HepG2 (cell line): ENCODE measurements at places on chromosomes 7 and 10.

GRCh38 chr7:50266635-50267386 lies 37.7 kb upstream of the IKZF1 start:
- no peak for DNase-seq

DNA sequence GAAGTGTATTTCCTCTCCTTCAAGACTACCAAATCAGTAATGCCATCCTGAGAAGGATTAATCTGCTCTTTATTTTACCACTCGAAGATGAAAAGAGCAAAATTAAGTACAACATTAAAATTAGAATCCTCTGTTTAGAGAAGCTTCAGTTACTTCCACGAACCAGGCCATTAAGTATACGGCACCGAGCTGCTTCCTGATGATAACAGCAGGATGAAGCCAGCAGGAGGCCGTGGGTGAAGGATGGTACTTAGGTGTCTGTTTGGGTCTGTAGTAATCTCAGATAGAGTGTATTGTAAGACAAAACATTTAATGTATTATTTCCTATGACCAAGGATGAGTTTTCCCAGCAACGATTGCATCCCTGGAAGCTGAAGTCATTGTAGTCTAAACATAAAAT lies 362.8 kb downstream of the SFMBT2 start:
- no peak for DNase-seq

- DNase-seq, result no peak
Measured at GRCh38 chr7:51340936-51341335, 24.3 kb upstream of the COBL start.

DNA sequence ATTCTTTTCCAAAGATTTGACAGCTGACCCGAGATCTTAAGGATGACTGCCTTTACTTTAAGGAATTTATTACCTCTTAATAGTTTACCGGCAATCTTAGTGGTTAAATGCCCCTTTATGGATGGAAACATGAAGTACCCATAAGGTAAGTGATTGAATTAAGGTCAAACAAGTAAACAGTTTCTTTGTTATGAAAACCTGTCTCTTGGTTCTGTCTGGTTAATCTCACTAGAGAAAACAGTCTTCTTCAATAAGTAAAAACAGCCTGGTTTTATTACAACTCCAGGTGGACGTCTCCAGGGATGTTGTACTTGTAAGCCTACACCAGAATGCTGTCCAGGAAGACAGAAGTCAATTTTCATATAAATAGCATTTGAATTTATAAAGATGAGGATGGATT lies 161.8 kb upstream of the MTPN start:
- no peak for DNase-seq

GRCh38 chr7:92669616-92670165 lies 79.5 kb upstream of the FAM133B start:
- no peak for DNase-seq

- no peak for DNase-seq
Measured at GRCh38 chr7:143429770-143430698, 13.2 kb upstream of the TAS2R60 start.

DNA sequence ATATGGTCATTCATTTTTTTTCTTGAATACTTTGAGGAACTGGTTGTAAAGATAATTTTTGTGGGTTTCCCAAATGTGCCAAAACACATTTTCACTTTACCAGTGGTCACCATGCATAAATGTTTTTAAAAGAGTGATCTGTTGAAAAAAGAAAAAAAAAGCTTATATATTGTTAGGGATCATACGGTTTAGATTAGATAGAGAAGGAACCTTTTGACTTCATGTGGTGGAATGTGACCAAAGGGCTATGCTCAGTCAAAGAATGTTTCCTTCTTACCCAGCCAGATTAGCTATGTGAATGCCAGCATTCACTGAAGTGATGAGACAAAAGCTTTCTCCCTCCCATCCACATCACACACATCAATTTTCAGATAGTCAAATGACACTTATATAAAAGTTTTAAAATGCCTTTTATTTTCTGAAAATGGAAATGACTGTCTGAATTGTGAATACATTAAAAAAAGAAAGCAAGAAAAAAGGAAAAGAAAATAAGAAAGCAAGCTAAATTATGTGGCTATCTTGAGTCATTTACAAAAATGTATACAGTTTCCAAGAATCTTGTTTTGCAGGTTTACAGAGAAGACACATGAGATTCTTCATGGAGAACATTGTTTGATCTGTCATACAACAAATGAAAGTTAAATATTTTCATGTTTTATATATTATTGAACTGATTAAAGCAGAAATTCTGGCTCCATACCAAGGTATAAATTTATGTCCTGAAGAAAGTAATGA lies 8.6 kb upstream of the CPED1 start:
- DNase-seq, result no peak

DNA sequence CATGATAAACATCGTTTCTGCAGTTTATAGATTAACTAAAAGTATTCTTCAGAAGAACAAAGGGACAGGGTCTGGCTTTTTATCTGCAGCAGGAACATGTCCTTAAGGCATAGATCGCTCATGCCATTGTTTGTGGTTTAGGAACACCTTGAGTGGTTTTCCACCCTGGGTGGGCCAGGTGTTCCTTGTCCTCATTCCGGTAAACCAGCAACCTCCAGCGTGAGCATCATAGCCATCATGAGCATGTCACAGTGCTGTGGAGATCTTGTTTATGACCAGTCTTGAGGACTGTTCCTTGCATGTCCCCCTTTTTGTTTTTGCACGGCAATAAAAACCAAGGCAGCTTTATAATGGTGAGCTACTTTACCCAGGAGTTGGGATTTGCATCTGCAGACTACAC lies 33.9 kb downstream of the STOX1 start:
- no peak for DNase-seq

- no peak for DNase-seq
Measured at GRCh38 chr7:11141541-11141940, 167.9 kb downstream of the PHF14 start.

- no peak for DNase-seq
Measured at GRCh38 chr10:61992059-61992460, 90.6 kb downstream of the ARID5B start.

- DNase-seq, result no peak
Measured at GRCh38 chr10:97974526-97975525, 55.6 kb downstream of the CRTAC1 start.

DNA sequence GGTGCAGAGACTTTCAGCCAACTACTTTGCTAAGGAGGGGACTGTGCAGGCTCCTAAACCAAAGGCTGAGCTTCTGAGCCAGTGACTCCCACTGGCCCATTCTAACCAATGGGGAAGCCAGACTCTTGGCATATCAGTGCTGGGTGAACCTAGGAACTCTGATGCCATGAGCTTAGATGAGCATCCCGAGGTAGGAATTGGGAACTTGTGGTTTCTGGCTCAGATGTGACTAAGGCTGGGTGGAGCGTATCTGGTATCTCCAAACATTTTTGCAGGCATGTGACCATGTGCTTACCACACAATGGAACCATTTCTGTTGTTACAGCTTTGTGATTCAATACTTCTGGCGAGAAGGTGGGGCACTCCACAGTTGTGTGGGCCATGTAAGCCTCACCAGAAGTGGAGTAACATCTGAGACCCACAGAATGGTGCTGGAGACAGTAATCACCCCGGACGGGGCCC lies 2.5 kb upstream of the AVPI1 start:
- no peak for DNase-seq

GRCh38 chr7:125424721-125425120 lies 495.1 kb upstream of the POT1 start:
- DNase-seq, result no peak

- no peak for DNase-seq
Measured at GRCh38 chr10:29102233-29102632, 186.6 kb upstream of the LYZL1 start.
